ENCODE measurements at places on chromosomes 7 and 10. TPM values are rescaled to one million over a fixed set of nuclear protein-coding genes. Genes with fewer than 3 reads are reported as not detected.

Gene SLC18A2
- total RNA-seq, result not detected

DNA sequence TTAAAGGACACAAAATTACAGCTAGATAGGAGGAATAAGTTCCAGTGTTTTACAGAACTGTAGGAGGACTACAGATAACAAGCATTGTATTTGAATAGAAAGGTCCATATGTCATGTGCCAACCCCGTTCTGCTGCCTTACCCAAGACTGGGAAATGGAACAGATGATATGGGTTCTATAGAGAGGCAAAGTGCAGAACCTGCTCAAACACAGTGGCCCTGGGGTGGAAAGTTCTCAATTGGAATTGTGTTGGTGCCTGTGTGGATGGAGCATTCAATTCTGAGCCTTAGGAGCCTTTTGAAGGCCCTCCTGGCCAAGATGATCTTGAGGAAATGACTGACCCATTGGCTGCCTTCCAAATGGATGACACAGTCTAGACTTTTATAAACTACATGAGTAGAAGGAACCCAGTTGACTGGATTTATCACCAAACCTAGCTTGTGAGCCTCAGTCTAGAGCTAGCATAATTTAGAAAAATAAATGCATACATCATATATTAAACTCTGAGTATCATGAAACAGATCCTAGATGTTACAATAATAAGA lies 4.1 kb upstream of the PRSS1 start:
- peaks cover 12% of the 10 kb centered on the region for H3K27me3 ChIP-seq
- no peak overlapping the region for H3K27ac ChIP-seq
- H3K4me1 ChIP-seq, result no peaks in the 10 kb centered on the region
- no peak overlapping the region for H3K4me3 ChIP-seq

Gene CPED1
- total RNA-seq, result 3.4 TPM

DNA sequence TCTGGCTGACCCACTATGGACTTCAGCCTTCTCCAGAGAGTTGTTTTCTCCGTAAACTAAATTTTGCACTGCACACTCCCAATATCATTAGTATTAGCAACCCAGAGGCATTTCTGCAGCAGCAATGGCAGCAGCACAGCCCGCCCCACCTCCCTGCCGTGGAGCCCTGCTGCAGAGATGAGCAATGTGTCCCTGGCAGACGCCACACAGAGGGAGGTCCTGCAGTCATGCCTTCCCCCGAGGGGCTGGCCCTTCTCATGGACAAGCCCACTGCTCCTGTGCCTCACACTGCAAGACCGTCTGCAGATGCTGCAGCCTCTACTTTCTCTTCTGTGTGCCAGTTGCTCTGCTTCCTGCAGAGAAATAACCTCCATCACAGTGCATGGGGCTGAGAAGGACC lies 393.4 kb upstream of the MKI67 start:
- no peak overlapping the region for H3K4me3 ChIP-seq
- no peak for DNase-seq
- H3K27me3 ChIP-seq, result no peaks in the 10 kb centered on the region
- no peaks in the 10 kb centered on the region for H3K36me3 ChIP-seq
- H3K27ac ChIP-seq, result no peak overlapping the region
- no peaks in the 10 kb centered on the region for H3K4me1 ChIP-seq

Gene FGL2
- 0.16 TPM for total RNA-seq

Gene TMEM176B
- not detected for total RNA-seq
